ENCODE measurements at places on chromosomes 7 and 10.

GRCh38 chr10:62993121-62993520 lies 140.0 kb upstream of the NRBF2 start:
- no peak for DNase-seq

- no peak for DNase-seq
Observed at GRCh38 chr7:37220664-37221063, 228.0 kb downstream of the ELMO1 start.

GRCh38 chr10:26448706-26449435 lies 10.7 kb downstream of the APBB1IP start:
- DNase-seq = no peak

GRCh38 chr7:127792528-127793342 lies 140.7 kb downstream of the SND1 start:
- DNase-seq = no peak

DNA sequence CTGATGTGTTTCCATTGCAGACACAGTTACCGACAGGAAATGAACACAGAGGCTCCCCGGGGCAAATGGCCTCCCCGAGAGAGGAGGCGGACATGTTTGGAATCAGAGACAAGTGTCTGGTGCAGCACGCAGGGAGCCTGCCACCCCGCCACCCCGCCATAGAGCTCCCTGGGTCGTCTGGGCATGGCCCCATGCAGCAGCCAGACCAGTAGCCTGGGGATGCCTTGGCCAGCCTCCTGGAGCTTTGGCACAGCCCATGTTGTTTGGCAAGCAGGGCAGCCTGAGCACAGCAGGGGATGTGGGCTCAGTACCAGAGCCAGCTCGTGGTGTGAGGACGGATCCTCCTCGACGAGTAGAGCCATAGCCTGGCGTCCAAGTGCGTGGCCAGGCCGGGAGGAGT lies 80.8 kb downstream of the NKX6-2 start:
- DNase-seq = no peak

All from ovary (tissue), 10 donors.